NCI-H460 (cell line): ENCODE measurements at places on chromosomes 16 and 17. TPM values are rescaled to one million over a fixed set of nuclear protein-coding genes. Genes with fewer than 3 reads are reported as not detected.
A peak's percentile ranks its signal among the peaks of the same experiment; 100 is the strongest.

DNA sequence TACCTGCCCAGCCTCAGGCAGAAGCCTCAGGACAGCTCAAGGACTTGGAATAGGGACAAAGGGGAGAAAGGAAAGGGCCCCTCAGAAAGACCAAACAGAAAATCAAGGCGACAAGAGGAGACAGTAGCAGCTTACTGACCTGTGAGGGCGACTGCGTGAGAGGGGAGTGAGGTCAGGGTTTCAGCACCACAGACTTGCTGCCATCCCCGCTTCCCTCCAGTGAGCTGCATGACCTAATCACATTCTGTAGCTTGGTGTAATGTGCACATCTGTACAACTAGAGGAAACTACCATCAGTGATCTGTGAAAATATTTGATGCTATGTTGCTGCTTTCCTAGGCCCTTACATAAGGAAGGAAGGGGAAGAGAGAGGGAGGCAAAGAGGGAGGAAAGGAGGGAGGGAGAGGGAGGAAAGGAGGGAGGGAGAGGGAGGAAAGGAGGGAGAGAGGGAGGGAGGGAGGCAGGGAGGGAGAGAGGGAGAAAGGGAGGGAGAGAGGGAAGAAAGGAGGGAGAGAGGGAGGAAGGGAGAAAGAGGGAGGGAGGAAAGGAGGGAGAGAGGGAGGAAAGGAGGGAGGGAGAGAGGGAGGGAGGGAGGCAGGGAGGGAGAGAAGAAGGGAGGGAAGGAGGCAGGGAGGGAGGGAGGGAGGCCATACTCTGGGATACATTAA lies 404.9 kb upstream of the CDH5 start:
- no peak for DNase-seq

DNA sequence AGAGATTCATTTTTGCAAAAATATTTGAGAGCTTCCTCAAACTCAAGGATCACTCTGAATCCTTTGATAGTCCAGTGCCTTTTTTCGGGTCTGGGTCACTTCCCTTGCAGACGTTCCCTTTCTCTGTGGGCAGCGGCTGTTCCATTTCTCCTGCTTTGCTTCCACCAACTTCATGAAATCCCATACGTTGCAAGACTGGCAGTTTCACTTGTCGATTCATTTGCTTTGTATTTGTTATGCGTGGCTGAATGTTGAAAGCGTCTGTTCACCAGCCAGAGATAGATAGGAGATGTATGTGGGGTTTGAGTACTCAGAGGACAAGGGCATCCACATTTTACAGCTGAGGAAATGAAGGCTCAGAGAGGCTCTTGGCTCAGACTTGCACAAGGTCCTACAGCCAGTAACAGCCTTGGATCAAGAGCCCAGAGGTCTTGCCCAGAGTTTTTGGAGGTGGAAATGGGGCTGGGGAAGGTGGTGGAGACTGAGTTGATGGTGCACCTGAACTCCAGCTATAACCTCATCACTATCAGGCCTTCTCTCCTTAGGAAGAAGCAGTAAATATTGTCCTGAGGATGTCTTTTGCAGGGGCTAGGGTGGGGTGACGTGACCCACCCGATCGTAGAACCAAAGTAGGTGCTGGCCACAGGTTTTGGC lies 1.3 kb upstream of the CCDC102A start:
- no peak for DNase-seq

DNA sequence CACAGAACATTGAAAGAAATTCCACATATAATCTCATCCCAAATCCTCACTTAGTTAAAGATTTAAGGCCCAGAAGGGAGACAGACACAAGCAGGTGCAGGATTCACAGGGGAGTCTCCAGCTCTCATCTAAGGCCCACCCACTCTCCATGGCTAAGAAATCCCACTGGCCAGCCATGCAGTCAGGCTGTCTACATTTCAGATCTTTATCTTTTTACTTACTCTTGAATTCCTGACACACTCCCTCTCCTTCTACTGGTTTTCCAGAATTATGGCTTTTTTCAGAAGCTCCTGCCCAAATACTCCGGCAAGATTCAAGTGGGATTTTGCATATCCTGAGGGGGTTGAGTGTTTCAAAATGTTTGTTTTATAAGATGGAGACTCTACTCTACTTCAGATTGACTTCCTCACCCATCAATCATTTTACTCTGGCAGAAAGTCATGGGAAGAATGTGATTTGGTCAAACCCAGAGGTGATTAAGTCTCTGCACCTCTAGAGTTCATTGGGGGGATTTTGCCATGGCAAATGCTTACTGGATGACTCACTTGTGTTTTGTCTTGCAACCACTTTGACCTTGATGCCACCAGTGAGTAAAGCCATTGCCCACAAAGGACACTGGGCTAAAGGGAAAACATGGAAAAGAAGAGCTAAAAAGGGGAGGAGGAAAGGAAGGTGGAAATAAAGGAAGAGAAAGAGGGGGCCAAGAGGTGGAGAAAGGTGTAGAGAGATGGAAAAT lies 688.8 kb upstream of the SALL1 start:
- no peak for DNase-seq

DNA sequence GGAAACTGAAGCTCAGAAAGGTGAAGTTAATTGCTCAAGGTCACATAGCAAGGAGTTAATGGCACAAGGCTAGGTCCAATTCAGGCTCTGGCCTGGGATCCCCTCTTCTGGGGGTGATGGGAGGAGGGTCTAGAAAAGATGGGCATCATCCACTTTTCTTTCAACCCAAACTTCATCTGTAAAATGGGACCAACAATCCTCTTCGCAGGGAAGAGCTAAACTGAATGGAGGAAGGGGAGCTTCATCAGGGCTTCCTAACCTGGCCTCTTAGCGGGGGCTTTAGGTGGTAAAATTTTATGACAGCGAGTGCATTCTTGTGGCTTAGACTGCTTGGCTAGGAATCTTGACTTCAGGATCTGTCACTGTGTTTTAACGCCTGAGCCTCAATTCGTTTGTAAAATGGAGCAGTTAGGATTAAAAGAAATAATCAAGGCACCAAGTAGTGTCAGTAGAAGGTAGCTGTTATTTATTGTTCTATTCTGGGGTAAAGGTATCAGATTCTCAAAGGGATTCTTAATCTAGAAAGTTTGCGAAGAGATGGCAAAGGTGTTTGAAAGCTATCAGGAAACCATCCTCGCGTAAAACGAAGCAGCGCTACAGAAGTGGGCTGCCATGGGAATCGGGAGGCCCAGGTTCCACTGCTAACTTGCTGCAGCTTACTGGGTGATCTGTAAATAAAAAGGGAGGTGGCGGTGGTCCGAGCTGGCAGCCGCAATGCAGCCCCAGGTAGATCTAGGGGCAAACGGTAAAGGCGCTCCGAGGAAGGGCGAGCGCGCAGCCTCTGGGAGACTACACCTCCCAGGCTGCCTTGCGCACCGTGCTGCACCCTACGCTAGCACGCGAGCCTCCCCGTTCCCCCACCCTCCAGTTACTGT lies 1.5 kb upstream of the SRCAP start:
- no peak for DNase-seq

- DNase-seq: no peak
Measured at GRCh38 chr16:66948134-66948836, 12.8 kb upstream of the CES3 start.

DNA sequence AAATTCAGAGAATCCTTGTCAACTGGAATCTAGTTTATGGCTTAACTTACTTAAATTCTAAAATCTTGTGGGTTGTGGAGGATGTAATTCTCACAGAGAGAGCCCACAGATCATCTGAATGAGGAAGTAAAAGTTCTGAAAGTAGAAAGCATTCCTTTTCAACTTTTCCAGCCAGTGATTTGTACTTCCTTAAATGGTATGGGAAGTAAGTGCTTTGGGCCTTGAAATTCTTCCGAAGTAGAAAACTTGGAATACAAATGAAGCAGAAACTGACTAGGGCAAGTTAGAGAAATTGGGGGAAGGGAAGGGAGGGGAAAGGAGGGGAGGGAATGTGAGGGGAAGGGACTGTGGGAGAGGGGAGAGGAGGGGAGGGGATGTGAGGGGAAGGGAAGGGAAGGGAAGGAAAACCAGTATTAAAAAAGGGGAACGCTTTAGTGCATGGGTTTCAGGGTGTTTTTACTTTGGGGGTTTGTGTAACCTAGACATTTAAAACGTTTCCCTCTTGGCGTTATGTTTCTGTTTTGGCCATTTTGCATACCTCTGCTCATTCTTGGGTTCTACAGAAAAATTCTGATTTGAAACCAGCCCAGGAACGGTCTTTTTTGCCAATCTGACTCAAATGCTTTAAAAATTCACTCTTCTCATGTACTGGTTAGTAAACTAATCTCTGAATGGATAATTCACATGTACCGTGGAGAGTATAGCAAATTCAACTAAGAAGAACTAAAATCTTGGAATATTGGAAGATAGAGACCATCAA lies 15.5 kb upstream of the SNTB2 start:
- DNase-seq: no peak

- DNase-seq: no peak
Measured at GRCh38 chr16:64724339-64724738, 397.5 kb downstream of the CDH11 start.

GRCh38 chr16:11009027-11009755 lies 64.8 kb downstream of the CLEC16A start:
- no peak for DNase-seq

The MYH13 gene
- total RNA-seq: not detected in 2 replicates

The RAC3 gene
- 19.0 and 25.5 TPM in 2 replicates for total RNA-seq

GRCh38 chr17:43907425-43907981 lies at the start of gene MPP2:
Gene MPP2, minus strand, starts transcription at chr17:43907536. Its CDS starts 3,076 bp downstream, at chr17:43904460.
- DNase-seq: peak; percentile 23

DNA sequence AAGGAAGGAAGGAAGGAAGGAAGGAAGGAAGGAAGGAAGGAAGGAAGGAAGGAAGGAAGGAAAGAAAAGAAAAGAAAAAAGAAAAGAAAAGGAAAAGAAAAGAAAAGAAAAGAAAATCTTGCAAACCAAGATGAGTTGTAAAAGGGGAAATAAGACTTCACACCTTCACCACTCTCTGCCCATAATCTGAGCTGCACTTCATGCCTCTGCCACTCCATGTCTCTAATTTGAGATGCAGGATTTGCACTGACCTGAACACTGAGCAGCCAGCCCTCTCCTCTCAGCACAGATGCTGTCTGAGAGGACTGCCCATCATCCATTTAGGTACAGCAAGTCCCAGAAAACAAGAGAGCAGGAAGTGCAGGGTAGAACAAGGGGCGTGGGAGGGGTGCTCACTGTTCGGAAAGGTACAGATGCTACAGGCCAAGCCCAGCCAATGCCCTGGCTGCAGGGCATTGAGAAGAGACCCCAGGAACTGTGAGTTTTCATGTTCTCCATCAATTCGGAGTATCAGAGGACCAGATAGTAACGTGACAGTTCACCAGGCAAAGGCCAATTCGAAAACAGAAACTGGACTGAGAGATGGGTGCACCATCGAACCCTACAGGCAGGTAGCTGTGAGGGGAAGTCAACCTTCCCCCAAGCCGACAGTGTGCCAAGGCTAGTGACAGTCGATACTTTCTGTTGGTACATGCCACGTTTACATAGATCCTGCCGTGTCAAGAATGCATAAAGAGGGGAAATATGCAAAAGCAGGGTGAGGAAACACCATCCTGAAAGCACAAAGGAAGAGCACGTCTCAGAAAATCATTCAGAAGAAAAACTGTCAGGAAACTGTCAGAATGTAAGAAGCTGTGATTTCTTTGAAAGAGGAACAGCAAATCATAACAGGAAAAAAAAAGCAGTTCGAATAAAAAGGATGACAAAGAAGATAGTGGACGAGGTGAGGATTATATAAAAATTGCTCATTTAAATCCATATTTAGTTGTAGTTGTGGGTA lies 142.0 kb upstream of the RCVRN start:
- no peak for DNase-seq

DNA sequence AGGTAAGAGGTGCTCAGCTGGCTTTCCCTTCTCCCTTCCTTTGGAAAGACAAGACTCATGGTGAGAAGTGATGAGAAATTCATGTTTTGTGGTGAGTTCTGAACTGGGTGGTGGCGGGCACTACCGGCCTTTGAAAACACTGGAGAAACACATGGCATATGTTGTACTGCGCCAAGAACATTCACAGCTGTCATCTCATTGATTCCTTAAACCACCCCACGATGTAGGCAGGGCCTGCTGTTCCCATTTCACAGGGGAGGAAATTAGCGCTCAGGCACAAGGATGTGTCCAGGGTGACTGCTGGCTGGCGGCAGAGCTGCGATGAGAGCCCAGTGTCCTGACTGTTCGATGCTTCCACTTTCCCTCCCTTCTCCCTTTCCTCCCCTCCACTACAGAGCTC lies 1.6 kb upstream of the DOC2B start:
- DNase-seq: no peak

- DNase-seq: no peak
Measured at GRCh38 chr17:29140631-29141513, 39.3 kb downstream of the MYO18A start.

DNA sequence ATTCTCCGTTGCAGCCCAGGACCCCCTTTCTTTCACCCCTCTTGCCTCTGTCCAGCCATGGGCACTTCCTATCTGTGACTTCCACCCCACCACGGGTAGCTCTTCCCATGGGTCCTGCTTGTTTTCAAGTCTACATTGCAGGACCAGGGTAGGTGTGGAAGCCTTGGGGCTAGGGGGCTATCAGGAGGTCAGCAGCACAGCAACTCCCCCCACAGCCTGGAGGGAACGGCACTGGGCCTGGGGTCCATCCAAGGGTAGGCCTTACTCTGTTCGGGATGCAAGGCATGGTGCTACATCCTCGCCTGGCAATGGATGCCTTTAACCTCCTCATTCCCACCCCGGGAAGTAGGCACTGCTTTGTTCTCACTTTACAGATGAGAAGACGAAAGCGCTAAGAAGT lies 109.3 kb downstream of the IRX5 start:
- no peak for DNase-seq

The RHBDF1 gene
- total RNA-seq: 22.2 and 23.3 TPM in 2 replicates

The SGCA gene
- not detected in 2 replicates for total RNA-seq

DNA sequence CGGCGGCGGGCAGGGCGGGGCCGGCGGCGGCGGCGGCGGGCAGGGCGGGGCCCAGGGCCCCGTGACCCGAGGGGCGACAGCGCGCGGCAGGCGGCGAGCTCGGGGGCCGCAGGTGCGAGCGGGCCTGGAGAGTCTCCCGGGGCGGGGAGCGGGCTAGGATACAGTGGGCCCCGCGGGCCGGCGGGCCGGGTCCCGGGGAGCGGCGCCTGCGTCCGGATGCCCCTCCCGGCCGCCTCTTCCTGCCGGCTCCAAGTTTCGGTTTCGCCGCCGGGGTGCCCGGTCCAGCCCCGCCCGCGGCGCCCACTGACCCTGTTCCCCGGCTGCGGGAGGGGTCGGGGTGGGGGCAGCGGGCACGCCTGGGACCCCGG lies at the start of gene RNF213:
Gene RNF213, plus strand, starts transcription at position 62 of the 368 bp plus-strand sequence. CDS start 2,830 bp downstream, outside the sequence.
- DNase-seq: no peak

DNA sequence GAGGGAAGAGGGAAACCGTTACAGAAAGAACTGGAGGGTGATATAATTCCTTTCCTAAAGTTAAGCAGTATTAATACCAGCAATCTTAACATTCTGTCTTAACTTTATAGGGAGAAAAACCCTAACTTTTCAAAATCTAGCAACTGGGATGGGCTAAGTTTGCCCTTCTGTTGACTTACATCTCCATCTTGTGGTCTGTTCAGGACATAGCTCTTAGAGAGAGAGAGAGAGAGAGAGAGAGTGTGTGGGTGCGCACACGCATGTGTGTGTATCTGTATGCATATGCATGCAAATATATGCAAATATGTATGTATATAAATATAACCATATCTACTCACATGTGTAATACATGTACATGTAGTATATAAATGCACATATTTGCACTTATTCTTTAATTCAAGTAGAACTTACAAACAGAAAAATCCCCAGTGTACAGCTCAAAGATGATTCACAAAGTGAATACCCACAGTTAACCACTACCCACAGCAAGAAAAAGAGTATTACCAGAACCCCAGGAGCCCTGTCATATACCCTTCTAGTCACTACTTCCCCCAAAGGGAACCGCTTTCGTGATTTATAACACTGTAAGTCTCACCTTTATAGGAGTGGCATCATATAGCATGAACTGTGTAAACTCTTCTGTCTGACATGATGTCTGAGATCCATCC lies 46.5 kb downstream of the STX8 start:
- peak; percentile 18 for DNase-seq
